ENCODE measurements at places on chromosomes 7 and 10.

DNA sequence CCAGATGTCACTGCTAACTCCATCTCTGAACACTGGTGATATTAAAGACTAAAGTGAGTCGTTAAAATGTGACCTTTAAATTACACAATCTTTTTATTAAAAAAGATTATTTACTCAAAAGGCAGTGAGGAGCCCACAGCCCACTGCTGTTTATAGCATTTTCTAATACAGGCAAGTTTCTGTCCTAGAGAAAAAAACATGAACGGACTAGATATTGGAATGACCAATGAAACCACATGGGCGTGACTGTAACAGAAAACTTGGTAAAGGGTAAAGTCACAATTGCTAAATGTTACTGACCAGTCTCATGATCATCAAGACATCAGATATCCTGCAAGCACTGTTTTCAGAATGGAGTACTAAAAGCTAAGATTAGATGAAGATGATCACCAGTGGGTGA lies 78.7 kb downstream of the FEZF1 start:
- DNase-seq: no peak

GRCh38 chr7:116357781-116358670 lies 141.5 kb upstream of the CAV2 start:
- DNase-seq: no peak

DNA sequence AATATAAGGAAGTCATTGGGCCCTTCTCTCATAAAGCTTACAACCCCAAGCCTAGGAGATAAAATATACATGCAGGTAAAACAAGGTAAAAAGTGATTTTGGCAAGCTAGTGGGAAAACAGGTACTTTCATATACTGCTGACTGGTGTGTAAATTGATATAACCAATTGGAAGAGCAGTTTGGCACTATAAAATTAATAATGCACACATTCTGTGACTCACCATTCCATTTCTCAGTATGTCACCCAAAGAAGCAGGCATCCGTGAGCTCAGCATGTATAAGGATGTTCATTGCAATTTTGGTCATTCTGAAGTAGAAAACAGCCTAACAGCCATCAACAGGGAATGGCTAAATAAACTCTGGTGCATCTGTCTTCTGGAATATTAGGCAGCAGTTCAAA lies 2.9 kb downstream of the MACROH2A2 start:
- no peak for DNase-seq

- no peak for DNase-seq
Measured at GRCh38 chr7:85039196-85039923, 147.5 kb downstream of the SEMA3D start.

DNA sequence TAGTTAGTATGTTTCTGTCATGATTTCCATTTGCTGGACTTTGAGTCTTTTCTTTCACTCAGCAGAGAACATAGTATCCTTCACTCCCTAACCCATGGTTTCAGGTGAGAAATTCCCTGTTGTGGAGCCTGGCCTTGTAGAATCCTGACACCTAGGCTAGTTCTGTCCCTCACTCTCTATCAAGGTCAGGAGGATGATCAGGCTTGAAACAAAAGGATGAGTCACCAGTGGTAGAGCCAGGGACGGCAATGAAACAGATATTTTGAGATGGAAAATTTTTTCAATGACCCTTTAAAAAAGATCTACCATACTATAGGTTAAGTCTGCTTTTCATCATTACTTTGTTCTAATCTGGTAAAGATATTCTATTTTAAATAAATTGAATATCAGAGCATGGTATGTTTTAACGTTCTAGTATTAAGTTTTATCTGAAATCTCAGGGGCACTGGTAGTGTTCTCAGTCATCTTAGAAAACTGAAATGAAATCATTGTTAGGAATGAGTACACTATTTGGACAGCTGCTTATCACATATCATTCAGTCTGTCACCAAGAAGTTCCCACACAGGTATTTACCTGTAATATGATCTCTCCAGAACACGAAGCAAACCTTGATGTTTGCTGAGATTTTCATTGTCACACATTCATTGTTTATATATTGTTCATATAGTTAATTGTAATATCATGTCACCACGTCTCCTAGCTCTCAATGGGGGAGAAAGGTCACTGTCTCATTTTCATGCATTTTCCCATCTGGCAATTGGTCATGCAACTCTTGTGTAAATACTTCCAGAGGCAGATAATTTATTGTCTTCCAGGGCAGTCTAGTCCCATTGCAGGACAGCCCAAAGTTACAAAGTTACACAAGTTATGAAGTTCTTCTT lies 299.9 kb upstream of the LRRTM3 start:
- DNase-seq: peak; percentile 16

GRCh38 chr7:87231258-87231657 lies 11.7 kb upstream of the TMEM243 start:
- no peak for DNase-seq

DNA sequence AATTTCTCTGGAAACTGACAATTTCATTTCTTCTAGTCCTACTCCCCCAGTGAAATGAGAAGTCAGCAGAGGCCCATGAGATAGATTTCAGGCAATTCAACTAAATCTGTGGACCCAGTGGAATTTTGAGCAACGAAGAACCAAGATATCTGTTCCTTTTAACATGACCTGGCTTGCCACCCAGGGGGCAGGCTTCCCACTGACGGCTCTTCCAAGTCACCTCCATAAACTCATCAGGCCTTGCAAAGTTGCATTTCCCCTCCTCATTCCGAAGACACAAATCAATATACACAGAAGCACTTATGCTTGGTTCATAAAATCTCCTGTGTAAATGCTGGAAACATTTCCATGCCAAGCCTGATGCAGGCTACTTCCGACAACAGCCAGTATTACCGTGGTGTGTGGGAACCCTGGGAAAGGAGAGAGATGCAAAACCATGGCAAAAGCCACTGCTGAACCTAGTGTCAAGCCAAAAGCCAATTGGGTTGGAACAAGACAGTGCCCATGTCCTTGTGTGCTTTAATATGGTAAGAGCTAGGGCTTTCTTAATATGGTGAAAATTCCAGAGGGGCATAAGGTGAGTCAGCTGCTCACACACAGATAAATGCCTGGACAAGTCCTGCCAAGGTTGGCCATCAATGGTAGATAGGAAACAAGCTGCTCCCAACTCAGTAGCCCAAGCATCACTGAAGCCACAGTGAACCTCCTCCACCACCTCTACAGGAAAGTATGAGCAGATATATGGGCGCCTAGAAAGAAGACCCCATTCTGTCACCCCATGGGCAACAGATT lies 1.6 kb downstream of the FRMD4A start:
- DNase-seq: no peak

DNA sequence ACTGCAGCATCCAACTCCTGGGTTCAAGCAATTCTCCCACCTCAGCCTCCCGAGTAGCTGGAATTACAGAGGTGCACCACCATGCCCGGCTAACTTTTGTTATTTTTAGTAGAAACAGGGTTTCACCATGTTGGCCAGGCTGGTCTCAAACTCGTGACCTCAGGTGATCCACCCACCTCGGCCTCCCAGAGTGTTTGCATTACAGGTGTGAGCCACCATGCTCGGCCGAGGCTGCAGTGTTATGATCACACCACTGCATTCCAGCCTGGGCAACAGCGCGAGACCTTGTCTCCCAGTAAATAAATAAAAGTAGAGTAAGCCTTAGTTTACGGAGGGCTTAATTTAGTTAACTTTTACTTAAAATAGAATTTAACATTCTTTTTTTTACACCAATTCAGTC lies 23.7 kb upstream of the IGF2BP3 start:
- no peak for DNase-seq

- no peak for DNase-seq
Measured at GRCh38 chr7:71243736-71244410, 111.9 kb downstream of the GALNT17 start.

DNA sequence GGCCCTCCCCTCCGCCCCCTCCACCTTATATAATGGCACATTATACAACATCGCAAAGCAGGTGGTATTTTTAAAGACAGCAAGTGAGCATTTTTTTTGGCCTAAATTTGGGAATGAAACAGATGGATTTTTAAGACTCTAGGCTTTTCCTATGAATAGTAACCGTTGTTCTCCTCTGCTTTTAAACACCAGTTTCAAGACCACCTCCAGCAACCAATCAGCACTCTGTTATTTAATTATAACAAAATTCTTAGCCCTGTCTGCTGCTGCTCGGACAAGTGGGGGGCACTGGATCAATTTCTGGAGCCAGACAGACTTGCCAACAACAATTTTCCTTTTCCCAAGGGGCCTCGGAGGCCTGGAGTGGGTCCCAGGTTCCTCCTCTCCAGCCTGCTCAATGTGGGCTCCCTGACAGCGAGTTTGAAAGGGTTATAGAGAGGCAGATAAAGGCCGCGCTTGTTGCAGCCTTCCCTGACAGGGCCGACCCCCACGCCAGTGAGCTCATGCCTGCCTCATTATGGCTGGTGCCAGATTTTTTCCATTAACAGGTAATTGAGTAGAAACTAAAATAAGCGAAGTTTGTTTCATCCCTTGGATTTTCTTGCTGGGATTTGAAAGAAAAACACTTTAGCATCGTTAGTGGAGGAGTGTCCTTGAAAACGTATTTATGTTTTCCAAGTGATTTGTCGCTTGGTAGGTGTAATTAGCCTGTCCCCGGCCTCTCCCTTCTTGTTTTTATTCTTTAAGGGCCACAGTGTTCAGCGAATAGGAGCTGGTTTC lies 227.3 kb downstream of the TCF7L2 start:
- no peak for DNase-seq

GRCh38 chr10:3071405-3072198 lies 4.3 kb downstream of the PFKP start:
- DNase-seq: no peak

GRCh38 chr7:12771378-12771877 lies 84.0 kb downstream of the ARL4A start:
- DNase-seq: peak; percentile 26

DNA sequence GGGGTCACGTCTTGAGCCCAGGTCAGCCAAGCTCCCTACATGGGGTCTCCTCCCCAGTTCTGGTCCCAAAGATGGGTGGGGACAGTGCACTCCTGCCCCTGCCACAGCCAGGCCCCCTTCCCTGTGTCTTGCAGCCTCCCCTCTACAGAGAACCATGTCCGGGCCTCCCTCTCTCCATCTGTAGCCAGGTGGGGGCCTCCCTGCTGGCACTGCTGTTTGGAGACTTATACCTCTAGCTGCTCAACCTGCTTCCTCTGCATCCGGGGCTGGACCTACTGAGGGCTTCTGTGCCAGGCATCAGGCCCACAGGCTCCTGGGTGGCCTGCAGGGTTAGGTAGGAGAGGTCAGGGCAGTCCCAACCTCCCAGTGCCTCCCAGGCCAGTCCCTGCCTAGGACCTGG lies 7.9 kb downstream of the SH2B2 start:
- DNase-seq: no peak

GRCh38 chr10:129123428-129123827 lies 343.6 kb upstream of the MGMT start:
- no peak for DNase-seq

DNA sequence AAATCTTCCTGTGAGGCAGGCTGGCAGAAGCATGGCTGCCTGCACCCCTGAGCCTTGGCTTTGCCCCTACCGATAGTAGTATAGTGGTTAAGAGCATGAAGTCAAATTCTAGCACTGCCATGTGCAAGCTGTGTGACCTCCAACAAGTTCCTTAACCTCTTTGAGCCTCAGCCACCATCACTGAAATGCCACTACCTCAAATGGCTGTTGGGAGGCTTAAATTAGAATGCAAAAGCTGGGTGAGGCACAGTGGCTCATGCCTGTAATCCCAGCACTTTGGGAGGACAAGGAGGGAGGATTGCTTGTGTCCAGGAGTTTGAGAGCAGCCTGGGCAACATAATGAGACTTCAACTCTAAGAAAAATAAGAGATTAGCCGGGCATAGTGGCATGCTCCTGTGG lies 8.4 kb downstream of the SFRP5 start:
- no peak for DNase-seq

DNA sequence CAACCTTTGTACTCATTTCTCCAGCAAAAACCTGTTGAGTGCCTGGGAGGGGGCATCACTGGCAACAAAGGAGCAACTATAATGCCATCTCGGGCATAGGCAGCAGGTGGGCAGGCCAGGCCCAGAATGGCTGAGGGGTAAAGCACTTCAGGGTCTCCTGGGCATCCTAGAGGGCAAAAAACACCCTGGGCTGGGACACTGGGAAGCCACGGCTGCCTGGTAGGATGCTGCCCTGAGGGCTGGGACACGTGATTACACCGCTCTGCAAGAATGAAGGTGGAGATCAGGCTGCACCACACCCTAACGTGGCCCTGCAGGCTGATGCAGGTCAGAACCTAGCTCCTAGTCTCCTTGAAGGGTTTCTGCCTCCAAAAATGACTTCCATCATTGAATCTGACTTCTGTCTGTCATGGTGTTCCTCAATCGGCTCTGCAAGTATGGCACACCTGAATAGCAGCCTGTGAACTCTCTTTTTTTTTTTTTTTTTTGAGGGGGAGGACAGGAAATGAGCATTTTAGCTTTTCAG lies 4.5 kb upstream of the TRAPPC14 start:
- DNase-seq: no peak

DNA sequence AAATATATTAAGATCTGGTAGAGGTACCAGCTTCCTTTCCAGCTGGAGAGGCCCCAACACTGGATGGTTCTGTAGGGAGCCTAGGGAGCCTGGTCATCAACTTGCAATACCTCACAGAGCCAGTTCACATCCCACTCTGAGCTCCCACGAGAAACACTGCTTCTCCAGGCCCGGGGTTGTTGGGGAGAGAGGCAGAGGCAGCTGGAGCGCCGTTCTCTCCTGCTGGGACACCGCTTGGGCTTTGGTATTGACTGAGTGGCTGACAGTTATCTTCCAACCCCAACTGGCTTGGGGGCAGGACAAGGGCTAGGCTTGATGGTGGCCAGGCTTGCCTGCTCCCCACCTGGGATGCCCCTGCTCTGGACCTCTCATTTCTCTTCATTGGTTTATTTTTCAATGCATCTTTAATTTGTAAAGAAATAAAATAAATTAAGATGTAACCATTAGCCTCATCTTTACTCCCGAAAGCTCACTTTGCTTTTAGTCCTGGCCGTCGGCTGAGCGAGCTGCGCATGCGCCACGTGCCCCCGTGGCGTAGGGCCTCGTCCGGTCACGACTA lies 10.0 kb upstream of the CHCHD1 start:
- peak; percentile 19 for DNase-seq

- DNase-seq: no peak
Measured at GRCh38 chr7:43395351-43395750, 187.6 kb upstream of the STK17A start.

DNA sequence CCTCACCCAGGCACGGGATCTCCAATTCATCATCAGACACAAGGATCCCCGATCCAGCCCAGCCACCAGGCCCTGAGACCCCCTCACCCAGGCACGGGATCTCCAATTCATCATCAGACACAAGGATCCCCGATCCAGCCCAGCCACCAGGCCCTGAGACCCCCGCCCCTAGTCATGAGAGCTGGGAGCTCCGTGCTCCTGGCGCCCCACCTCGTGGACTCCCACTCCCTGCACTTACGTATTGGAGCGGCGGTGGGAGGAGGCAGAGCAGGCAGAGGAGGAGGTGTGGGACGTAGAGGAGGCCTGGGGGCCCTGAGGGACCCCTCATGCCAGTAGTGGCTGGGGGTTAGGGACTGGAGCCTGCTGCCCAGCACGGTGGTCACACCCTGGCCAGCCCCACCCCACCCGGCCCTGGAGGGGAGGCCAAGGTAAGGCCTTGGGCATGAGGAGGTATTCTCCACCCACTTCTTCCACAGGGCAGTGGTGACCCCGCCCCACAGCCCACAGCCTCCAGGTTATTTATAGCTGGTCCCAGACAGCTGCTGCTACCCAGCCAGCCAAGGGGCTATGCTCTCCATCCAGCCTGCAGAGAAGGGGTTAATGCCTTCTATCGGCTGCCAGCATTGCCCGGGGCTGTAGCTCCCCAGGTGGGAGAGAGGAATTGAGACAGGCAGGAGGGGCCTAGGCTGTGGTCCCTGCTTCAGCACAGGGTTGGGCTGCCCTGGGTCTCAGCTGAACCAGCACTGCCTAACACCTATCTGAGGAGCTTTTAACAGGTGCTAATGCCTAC lies 17.6 kb upstream of the CRHR2 start:
- no peak for DNase-seq

GRCh38 chr7:227926-228325 lies 35.6 kb downstream of the FAM20C start:
- DNase-seq: no peak
